Endodermal cell (in vitro differentiated cells): ENCODE measurements at places on chromosomes 13 and 19. TPM values are rescaled to one million over a fixed set of nuclear protein-coding genes. Genes with fewer than 3 reads are reported as not detected.

- no peak for DNase-seq
Measured at GRCh38 chr13:110471156-110471832, 90.2 kb downstream of the RAB20 start.

The DACT3 gene
- 0.15 to 1.2 TPM (median 0.50 TPM) in 3 replicates for total RNA-seq

The FREM2 gene
- total RNA-seq, result 16.1 and 20.4 TPM in 2 replicates

- no peak for DNase-seq
Measured at GRCh38 chr13:34570698-34571353, 371.2 kb upstream of the NBEA start.

The FGF21 gene
- total RNA-seq, result not detected in 3 replicates

The SLC10A2 gene
- not detected in 2 replicates for total RNA-seq

GRCh38 chr13:101988140-101988539 lies 413.7 kb downstream of the FGF14 start:
- peak; percentile 45 for DNase-seq

DNA sequence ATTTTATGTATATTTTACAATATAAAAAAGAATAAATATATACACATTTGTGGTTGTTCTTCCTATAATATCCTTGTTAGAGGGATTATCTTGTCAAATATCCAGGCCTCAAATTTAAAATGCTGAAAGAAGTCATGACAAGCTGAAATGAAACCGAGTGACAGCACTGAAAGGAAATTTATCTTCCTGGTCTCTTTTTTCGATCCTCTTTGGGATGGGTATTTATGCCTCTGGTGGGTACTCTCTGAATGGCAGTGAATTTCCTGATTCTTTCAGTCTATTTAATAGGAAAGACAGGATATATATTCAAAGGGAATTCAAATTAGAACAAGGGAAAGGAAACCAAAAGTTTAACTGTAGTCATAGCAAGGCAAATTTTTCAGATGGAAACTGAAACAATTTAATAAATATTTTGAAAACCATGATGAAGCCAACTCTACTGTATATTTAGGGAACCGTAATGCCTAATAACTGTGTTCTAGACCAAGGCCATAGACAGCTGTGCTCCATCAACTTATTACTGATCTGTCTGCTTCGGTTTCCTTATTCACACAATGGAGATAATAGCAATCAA lies 97.9 kb downstream of the DLEU7 start:
- no peak for DNase-seq

DNA sequence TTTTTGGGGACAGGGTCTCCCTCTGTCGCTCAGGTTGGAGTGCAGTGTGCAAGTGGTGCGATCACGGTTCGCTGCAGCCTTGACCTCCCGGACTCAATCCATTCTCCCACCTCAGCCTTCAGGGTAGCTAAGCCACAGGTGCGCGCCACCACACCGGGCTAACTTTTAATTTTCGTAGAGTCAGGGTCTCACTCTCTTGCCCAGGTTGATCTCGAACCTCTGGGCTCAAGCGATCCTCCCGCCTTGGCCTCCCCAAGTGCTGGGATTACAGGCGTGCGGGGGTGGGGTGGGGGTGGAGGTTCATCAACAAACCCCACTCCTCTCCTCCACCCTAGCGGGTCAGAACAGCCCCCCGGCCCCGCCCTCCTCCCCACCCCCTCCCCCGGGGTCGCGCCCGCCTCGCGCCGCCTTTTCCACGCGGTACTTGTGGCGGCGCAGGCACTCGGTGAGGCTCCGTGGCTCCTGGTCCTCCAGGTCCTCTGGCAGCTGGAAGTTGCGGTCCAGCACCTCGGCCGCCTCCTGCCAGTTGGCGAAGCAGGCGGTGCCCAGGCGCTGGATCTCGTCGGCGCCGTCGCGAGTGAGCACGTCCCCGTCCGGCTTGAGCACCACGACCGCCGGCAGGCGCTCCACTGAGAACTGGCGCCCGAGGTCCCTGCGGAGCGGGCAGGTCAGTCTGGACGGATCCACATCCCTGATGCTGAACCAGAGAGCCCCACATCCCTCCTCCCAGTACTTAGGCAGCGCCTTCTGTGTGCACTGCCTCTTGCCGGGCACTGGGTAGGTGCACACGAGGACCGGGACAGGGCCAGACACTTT lies 5.2 kb downstream of the NXNL1 start:
- peak; percentile 63 for DNase-seq

DNA sequence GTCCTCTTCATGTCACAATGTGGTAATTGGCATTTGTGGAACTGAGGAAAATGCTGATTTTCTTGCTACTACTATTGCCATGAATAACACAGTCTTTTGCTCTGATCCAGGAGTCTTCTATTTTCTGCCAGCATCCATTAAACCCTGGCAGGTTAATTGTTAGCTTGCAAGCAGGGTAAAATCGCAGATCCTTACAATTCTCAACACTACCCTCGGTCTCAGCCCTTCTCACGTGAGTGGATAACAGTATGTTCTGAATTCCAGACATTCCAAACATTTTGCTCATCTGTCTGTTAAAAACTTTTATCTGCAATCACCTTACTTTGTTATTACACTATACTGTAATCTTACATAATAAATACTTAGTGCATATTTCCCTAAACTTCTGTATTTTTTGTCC lies 251.3 kb upstream of the ATXN8OS start:
- DNase-seq, result peak; percentile 50

DNA sequence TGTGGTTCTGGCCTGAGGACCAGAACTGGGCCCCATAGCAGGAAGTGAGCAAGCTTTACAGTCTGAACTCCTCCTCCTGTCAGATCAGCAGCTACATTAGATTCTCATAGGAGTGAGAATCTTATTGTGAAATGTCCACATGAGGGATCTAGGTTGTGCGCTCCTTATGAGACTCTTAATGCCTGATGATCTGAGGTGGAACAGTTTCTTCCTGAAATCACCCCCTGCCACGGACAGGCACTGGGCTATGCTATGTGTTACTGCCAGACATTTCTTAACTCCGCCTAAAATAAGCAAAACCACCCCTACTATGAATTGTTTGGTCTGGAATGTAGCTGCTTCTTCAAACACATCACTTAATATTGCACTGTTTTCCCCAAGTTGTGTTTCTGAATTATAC lies 4.6 kb downstream of the FBXL3 start:
- no peak for DNase-seq

GRCh38 chr13:79767126-79767525 lies 286.2 kb downstream of the NDFIP2 start:
- no peak for DNase-seq

DNA sequence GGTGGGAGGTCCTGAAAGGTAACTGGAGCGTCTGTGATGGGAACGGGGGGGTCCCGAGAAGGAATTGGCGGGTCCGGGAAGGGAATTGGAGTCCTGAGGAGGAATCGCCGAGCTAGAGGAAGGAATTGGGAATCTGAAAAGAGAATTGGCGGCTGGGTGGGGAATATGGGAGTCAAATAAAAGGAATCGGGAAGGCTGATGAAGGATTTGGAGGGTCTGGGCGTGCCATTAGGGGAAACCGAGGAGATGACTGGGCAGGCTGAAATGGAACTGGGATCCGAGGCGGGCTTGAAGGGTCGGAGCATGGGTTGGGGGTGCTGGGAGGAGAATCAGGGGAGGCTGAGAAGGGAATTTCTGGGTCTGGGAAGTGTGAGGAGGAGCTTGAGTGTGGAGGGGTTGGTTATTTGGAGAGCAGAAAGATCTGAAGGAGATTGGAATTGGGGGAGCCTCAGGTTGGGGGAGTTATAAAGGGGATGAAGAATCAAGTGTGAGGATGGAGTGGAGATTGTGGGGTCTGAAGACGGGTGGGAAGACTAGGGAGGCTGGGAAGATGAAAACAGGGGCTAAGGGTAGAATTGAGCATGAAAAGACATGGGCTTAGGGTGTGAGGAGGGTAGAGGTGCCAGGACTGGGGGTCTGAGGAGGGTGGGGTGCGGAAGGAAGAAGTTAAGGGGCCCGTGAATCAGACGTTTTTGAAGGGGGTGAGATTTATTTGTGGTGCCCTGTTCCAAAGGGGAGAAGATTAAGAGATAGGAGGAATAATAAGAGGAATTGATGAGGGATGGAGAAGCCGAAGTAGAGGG lies 718 bp downstream of the ACTN4 start:
- peak; percentile 61 for DNase-seq

GRCh38 chr13:35475212-35475959 lies 1.1 kb downstream of the MAB21L1 start:
- DNase-seq, result peak; percentile 79

The CLEC11A gene
- total RNA-seq, result 4.0 TPM in 2 replicates

- peak; percentile 4 for DNase-seq
Measured at GRCh38 chr13:45800485-45800884, 51.1 kb downstream of the SIAH3 start.

DNA sequence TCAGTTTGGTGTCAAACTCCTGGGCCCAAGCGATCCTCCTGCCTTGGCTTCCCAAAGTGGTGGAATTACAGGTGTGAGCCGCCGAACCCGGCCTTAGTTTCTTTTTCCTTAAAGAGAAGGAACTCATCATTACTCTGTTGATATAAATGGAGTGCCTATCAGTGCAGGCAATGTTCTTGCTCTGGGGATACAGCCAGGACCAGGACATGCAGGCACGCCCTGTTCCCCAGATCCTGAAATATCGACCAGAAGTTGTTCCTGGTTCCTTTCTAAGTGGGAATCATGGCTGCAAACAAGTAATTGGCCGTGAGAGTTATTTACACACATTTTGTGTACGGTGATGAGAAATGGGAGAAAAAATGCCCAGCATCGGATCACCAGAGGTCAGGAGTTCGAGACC lies 8.4 kb downstream of the DNM2 start:
- no peak for DNase-seq
